Tibial artery (tissue), 4 donors: ENCODE measurements at places on chromosomes 11 and 22.

GRCh38 chr11:65541093-65541982, 16.5 kb downstream of the SCYL1 start:
- DNase-seq, result no peak

DNA sequence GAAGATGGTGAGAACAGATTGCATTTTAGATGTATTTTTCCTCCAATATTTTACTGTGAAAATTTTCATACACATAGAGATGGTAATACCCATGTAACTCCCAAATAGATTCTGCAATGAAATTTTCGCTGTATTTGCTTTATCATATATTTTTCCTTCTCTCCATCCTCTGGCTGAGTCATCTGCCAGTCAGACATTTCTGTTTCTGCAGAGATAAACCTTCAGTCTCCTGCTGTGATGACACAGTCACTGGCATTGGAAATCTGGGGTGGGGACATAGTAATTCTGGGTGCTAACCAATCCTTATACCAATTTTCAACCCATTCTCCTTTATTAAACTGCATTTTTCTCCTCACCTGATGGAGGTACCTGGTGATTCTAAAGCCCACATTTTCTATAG, 33.7 kb downstream of the SVIP start:
- DNase-seq, result no peak

DNA sequence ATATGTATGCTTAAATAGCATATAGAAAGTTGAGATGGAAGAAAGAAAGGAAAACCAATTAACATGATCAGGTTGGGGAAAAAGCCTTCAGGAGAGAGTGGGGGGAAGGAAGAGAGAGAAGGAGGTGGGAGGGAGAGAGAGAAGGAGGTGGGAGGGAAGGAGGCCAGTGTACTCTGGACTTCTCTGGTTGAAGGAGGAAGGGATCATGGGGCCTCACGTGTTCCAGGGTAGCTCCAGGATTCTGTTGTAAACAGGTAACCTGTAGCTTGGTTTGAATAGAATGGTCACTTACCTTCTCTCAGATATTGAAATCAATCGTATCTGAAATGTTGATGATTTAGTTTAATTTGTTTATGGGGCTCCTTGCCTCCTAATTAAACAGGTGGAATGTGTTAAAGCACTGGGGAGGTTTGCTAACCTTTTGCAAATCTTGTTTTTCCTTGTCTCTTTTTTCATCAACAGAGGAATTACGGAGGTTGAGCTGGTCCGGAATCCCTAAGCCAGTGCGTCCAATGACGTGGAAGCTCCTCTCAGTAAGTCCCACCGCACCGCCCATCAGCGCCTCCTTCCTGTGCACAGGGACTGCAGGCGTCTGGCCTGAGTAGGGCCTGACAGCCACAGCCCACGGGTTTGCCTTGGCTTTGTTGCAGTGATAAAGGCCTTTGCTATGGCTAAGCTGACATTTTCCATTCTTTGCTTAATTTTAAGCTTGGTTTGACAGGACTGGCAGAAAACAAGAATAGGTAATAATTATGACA, 115.9 kb downstream of the TBC1D22A start:
- no peak for DNase-seq

DNA sequence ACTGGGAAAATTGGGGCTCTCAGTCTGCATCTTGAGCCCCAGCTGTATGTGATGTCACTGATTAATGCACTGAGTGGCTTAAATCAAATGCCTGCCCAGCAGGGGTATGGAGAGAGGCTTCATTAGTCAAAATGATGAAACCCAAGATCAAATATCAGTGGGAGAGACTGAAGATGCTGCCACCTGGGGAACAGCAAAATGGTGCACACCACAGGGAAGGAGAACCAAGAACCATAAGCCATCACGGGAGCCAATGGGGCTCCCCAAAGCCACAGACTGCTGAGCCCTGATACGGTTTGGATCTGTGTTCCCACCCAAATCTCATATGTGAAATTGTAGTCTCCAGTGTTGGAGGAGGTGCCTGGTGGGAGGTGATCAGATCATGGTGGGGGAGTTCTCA, 85.6 kb downstream of the CTTN start:
- no peak for DNase-seq

DNA sequence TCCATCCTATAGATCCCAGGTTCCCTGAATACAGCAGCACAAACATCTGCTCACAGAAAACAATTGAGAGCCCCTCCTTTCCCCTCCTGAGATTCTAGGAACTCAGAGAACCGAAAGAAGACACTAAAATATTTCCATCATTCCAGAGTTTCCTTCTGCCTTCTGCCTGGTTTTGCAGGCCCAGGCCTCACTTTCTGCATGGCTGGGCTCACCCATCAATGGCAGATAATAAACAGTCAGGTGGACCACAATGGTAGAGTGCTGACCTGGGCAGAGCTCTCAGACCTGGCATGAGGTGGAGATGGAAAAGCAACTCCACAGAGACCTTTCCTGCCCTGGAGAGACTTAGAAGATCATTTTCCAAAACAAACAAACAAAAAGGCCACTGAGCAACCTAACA, 389.1 kb downstream of the NXPE2 start:
- no peak for DNase-seq

DNA sequence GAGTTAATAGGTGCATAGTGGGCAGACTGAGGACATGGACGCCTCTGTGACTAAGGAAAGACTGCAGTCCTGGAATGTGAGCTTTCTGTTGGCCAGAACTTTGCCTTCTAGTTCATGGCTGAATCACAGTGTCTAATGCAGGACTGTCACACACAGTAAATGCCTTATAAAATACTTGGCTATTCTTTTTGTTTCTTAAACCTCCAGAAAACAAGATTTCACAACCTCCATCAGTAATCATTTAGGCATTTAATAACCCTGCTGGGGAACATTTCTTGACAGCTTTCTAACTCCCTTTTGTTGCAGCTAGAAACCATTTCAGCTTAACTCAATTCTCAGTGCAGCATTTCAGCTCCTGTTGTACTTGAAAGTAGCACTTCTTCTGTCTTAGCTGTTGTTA, 335.8 kb upstream of the DDI1 start:
- DNase-seq, result no peak

DNA sequence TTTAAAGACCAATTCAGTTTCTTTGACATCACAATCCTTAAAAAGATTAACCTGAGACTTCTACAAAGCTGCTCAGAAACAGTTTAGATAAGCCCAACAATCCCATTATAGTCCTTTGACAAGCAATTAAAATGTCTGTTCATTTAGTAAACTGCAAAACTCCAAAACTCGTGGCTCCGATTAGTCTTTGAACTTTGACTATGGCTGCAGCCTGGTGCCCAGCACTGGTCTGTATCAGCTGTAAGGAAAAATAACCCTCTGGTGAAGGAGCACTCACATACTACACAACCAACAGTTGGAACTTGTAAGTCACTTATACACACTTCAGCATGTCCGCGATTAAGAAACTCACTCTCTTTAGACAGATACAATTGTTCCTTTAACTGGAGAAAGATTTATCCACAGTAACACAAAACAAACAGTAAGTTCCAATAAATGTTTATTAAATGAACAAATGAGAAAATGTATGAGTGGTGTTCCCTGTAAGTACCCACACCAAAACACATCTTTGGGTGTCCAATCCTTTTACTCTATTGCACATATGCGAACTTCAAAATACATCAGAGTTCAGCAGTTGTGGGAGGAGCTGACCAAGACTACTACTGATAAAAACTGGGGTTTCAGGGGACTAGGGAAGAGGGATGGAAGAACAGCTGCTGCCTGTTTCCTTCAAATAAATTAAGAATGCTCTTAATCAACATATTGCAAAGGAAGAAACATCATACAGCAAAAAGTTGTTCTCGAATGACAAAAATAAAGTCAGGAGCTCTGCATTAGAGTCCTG, 36.4 kb downstream of the PITPNB start:
- DNase-seq, result no peak

DNA sequence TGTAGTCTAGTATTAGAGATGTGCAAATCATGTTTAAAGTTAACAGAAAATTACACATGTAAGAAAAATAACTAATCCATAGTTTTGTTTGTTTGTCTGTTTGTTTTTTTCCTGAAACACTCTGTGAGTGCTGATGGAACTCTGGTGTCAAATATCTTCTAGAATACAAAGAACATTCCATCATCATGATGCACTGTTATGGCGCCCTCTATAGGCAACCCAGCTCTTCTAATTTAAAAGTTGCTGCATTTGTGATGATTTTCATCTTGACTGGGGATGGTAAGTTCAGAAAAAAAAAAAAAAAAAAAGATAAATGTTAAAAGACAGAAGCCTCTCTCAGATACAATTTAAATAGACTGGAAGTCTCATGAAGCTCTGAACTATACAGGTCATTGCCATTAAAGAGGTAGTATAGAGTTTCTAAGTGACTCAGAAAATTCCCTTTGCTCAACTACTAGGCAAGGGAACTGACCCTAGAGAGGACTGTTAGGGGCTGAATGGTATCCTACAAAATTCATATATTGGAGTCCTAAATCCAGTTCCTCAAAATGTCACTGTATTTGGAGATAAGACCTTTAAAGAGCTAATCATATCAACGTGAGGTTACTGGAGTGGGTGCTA, 597.2 kb upstream of the ANO3 start:
- no peak for DNase-seq

GRCh38 chr22:37260901-37261336, 16.9 kb upstream of the RAC2 start:
- no peak for DNase-seq

DNA sequence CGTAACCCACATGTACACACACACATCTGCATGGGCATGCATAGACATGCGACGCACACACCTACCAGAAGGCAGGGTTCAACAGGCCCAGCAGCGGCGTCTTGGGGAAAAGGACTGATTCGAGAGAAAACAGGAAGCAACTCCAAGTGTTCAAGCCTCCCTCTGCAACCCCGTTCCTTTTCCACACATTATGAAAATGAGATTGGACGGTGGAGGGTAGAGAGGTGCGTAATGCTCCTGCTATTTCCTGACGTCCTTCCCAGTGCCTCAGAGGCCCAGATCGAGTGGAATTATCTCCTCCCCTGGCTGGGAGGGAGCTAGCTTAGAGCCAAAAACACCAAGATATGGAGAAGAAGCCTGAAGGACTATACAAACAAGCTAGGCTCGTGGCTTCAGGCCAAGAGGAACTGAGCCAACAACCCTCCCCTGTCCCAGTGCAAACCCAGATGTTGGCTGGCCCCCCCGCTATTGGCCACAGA, 289.2 kb downstream of the MN1 start:
- peak; percentile 93 for DNase-seq

GRCh38 chr22:17875156-17875555, 100.9 kb upstream of the BID start:
- DNase-seq, result no peak

GRCh38 chr11:73321604-73322381, 13.7 kb downstream of the ARHGEF17 start:
- no peak for DNase-seq

DNA sequence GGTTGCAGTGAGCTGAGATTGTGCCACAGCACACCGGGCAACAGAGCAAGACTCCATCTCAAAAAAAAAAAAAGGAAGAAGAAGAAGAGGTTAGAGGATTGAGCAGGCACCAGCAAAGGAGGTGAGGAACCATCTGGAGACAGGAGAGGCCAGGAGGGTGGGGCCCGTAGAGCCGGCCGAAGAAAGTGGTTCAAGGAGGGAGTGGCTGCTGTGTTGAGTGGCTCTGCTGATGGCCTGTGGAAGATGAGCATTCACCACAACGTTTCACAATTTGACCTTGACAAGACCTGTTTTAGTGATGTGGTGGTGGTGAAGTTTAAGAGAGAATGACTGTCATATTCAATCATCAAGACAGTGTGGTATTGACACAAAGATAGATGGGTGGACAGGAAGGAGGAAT, 6.8 kb upstream of the CTSD start:
- no peak for DNase-seq

DNA sequence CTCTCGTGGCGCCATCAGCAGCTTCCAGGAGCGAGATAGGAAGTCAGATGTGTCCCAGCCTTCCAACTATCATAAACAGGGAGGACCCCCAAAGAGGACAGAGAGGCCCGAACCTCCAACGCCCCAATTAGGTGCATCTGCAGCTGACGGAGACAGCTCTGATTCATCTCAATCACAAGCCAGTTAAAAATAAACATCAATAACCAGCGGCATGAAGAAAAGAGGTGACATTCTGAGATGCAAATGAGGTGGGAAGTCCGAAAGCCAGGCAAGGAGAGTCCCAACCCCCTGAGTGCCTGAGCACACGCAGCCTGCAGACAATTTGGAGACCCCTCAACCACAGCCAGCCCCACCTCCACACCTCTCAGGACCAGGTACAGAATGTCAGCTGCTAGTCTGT, 28.1 kb upstream of the IGSF9B start:
- no peak for DNase-seq

GRCh38 chr11:75141166-75141565, 9.7 kb upstream of the SLCO2B1 start:
- DNase-seq, result peak; percentile 41

DNA sequence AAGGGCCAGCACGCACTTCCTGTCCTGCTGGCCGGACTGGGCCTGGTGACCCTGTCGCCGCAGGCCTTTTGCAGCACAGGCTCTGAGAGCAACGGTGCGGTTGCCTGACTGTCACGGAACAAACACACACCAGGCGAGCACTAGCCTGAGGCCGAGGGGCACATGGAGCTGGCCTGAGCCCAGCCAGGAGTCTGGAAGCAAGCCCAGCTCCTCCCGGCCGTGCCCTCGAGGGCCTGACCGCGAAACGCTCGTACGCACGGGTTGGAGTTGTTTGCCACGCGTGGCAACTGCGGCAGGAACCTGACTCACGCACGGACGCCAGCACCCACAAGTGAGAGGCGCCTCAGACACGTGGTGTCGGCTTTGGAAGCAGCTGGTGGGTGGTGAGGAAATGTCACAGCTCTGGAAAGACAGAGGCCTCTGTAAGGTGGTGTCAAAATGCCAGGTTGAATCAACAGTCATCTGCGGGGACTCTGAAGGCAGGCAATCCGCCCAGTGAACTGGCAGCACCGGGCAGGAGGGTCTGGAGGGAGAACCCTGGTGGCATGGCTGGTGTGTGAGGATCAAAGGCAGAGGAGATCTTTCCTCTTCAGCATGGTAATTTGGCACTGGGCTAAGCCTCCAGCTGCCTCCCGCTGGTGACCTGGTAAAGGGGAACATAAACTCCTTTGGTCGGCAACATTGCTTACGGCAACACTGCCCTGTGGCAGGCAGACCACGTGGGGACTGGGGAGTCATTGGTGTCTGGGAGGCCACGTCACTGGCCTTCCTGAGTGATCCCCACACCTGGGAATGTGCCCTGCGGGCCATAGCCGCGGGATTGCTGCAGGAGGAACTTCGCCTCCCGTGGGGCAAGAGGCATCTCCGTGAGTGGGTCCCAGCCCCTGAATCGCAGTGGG, 15.3 kb upstream of the IL17REL start:
- DNase-seq, result peak; percentile 60

- DNase-seq, result peak; percentile 78
Measured at GRCh38 chr22:21657360-21658032, 8.3 kb upstream of the PPIL2 start.

DNA sequence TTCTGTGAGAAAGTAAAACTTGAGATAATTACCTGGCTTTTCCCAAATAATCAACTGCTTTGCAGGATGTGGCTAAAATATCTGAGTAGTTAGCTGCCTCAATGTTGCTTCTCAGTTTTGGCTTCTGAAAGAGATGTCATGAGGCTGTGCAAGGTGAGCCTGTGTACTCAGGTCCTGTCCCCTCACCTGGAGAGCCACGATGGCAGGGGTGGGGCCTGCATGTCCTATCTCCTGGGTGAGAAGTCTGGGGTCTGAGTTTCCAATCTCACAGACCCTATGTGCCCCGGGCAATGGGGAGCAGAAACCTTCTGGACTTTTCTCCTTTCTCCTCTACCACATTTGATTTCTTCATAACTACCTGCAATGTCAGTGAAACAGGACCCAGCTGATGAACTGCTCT, 338.6 kb upstream of the B3GAT1 start:
- no peak for DNase-seq
